ENCODE measurements at places on chromosomes 11 and 22.
A peak's percentile ranks its signal among the peaks of the same experiment; 100 is the strongest.

DNA sequence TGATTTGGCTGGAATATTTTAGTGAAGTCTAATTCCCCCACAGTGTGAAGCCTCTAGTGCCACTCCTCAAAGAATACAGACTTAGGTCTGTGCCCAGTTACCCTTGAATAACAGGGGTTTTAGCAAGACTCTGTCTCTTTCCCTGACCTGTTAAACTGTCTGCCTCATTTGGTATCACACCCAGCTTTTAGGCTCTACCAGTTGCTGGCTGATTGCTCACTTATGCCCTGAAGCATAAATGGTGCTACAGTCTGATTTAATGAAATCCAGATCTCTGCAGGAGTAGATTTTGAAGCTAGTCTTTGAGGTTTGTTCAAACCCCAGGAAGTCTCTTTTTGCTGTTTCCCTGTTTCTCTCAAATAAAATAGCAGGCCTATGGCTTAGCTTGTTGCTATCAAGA, 45.2 kb upstream of the LIPT2 start:
- DNase-seq, result no peak

- DNase-seq, result peak; percentile 85
Observed at GRCh38 chr11:61897387-61898246, 6.3 kb upstream of the FADS3 start.

- DNase-seq, result no peak
Observed at GRCh38 chr11:132528181-132528580, 1004.1 kb downstream of the OPCML start.

DNA sequence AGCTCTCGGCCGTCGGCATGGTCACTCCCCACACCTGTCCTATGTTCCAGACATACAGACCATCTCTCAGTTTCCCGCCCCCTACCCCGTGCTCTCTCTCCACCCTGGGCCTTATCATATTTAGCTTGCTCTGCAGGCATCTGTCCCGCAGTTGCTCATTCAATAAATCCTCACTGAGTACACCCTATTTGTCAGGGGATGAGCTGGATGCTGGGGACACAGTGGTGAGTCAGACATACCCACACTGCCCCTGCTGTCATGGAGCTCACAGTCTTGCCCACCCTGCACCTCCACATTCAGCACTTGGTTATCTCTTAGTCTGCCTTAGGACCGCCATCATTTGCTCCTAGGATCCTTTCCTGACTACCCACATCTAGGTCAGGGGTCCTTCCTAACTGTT, 313.8 kb downstream of the LARGE1 start:
- no peak for DNase-seq

GRCh38 chr11:64893194-64894069, 15.0 kb upstream of the EHD1 start:
- no peak for DNase-seq

GRCh38 chr11:1521382-1522080, 35.0 kb upstream of the MOB2 start:
- DNase-seq, result no peak

DNA sequence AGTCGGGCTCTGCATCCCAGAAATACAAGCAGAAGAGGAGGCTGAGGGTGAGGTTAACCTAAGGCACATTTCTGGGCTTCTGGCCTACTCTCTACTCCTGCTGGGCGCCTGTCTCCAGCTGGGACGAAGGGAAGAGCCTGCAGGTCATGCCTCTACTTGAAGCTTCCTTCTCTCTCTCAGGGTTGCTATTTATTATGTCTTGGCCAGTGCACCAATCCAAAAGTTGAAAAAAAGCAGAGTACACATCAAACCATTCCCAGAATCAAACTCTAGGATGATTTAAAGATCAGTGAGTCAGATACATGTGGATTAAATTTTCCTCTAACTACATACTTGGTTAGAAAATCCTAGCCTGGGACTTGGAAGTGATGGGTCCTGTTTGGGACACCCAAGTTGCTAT, 60.2 kb upstream of the CDON start:
- no peak for DNase-seq

GRCh38 chr22:41742918-41743317, 43.6 kb downstream of the MEI1 start:
- no peak for DNase-seq

DNA sequence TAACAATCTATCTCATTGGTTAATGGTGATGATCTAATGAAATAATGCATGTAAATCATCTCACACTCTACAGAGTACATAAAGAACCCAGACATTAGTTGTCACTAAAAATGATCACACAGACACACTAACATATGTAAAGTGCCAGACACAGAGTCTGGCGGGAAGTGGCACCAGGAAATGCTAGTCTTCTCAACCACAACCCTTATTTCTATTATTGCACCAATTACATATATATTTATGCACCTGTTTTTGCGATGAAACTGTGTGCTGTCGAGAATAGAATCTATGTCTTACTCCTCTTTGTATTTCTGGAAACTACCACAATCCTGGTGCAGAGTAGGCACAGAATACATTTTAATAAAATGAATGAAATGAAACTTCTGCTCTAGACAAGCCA, 25.9 kb upstream of the POU2AF3 start:
- DNase-seq, result no peak

DNA sequence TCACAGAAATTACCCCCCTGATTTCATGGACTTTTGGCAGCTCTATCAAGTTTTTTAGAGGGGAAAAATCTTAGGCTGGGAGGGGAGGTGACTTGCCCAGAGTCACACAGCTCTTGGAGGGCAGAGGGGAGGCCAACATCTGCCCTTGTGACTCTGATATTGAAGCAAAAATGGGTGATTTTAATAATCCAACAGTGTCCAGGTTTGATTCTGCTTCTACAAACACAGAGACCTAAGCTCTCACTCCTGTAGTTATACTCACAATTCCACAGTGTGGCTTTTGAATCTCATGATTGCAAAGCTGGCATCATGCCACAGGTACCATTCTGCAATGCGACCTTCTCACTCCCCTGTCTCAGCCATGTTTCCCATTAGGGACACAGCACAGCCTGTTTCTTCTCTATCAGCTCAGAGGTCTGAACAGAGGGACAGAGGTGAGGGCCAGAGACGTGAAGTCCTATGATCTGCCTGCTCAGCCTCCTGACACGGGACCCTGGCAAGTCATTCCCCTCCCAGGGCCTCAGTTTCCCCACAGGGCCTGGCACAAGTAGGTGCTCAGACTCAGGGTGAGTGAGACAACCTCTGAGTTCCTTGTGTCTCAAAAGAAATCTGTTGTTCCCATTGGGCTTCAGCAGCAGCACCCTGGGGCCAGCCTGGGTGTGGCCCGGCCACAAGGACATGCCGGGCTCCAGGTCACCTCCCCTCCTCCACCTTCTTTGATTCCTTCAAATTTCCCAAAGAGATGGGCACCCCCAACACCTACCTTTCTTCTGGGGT, 766 bp downstream of the APOL2 start:
- no peak for DNase-seq

Data from activated T-cell treated with anti-CD3 and anti-CD28 coated beads, Interleukin-2, amount 50 U/mL, for 24 hours (primary cell).